ENCODE measurements at places on chromosomes 2 and 18.

DNA sequence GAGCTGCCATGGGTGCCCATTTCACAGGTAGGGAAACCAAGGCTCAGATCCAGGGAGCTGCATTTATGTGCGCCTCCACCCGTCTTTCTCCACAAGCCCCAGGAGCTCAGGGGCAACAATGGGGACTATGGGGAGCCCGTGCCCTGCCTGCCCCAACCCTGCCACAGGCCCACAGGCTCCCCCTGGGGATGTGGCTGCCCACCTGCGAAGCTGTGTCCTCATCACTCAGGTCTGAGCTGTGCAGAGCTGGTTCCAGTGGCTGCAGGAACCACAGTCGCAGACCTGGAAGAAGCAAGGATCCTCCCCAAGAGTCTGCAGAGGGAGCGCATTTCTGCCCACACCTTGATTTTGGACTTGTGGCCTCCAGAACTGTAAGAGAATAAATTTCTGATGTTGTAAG lies 9.8 kb downstream of the TEKT4 start:
- no peak for DNase-seq

DNA sequence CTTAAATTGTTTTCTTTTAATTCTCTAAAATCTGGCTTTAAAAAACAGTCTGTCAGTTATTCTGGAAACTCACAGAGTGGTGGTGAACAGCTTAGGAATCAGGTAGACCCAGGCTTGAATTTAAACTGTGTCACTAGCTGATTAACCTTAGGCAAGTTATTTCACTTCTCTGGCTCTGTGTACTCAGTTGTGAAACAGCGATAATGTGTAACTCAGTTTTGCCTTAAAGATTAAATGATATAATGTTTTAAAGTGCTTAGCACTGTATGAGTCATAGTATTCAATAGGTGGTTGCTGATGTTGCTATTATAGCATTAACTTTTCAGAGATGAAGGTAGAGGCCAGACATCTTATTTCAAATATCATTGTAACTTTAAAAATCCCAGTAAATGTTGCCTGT lies 40.7 kb downstream of the PKP4 start:
- DNase-seq: no peak

GRCh38 chr18:73009691-73010090 lies 141.9 kb upstream of the NETO1 start:
- no peak for DNase-seq

GRCh38 chr2:160674146-160674750 lies 180.6 kb upstream of the RBMS1 start:
- peak; percentile 91 for DNase-seq

DNA sequence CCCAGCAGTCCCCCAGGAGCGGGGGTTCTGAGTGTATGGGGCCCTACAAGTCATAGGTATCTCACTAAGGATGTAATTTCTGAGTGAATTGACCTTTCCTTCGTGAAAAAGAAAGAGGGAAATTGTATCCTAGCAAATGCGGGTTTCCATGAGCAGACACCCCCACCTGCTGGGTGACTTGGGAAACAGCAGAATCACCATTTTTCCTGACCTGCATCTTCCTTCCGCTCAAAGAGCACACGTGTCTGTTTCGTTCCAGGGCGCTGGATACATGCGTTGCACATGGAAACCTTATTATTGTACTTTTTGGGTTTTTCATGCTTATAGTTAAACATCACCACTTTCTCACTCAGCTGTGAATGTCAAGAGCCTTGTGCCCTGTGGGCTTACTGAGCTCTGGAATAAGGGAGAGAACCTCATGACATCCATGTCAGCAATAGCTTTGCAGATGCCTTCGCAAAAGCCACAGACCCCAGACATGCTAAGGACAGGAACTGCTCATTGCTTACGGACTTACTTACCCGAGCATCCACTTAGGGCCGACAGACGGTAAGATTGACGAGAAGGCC lies 132.8 kb downstream of the TPO start:
- peak; percentile 75 for DNase-seq

GRCh38 chr2:101796825-101797600 lies 99.5 kb downstream of the MAP4K4 start:
- no peak for DNase-seq

- no peak for DNase-seq
Observed at GRCh38 chr2:205785507-205786260, 103.4 kb downstream of the NRP2 start.

DNA sequence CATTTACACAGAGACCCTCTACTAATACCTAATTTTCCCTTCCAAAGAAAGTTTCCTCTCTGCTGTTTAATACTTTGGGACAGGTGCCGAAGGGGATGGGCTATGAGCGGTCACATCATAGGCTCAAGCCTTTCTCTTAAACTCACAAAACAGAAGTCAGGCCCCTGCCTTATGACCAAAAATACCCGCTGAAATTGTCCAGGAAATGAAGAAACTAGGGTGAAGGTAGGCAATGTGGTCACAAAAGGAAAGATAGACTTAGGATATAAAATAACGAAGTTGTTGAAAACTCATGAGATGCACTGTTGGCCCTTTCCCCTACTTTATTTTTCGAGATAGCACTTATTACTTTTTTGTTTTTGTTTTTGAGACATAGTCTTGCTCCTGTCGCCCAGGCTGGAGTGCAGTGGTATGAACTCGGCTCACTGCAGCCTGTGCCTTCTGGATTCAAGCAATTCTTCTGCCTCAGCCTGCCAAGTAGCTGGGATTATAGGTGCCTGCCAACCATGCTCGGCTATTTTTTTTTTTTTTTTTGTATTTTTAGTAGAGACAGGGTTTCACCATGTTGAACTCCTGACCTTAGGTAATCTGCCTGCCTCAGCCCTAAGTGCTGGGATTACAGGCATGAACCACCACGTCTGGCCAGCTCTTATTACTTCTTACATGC lies 16.3 kb downstream of the SLC8A1 start:
- no peak for DNase-seq

GRCh38 chr2:19120941-19121750 lies 237.3 kb downstream of the OSR1 start:
- no peak for DNase-seq

- DNase-seq: no peak
Observed at GRCh38 chr2:120388222-120389035, 42.5 kb downstream of the INHBB start.

- no peak for DNase-seq
Observed at GRCh38 chr18:24187049-24187448, 48.2 kb downstream of the CABYR start.

GRCh38 chr2:156540706-156541105 lies 104.5 kb downstream of the GPD2 start:
- DNase-seq: no peak

DNA sequence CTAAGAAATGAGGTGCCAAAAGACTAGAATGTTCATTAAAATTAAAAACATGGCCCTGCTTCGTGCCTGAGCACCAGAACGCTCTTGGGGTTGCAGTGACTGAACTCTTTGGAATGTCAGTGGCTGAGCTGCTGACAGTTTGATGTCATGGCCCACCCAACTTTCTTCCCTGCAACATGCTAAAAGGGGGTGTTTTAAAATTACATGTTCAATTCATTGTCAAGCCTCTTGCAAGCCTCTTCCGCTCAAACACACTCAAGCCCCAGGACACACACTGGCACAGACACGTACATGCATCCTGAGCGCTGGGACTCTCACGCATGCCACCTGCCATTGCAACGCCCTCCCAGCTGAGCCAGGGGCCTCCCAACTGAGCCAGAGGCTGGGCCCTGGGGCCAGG lies 12.6 kb downstream of the RUFY4 start:
- no peak for DNase-seq
